Stimulated activated CD4-positive, alpha-beta T cell treated with anti-CD3 and anti-CD28 coated beads, Interleukin-1b, Interleukin-23, amount 100 ng/mL, for 1 hour (primary cell): ENCODE measurements at places on chromosomes 1 and 21.
A peak's percentile ranks its signal among the peaks of the same experiment; 100 is the strongest.

GRCh38 chr1:7257225-7257624 is 472.0 kb downstream of the CAMTA1 start:
- no peak for DNase-seq

DNA sequence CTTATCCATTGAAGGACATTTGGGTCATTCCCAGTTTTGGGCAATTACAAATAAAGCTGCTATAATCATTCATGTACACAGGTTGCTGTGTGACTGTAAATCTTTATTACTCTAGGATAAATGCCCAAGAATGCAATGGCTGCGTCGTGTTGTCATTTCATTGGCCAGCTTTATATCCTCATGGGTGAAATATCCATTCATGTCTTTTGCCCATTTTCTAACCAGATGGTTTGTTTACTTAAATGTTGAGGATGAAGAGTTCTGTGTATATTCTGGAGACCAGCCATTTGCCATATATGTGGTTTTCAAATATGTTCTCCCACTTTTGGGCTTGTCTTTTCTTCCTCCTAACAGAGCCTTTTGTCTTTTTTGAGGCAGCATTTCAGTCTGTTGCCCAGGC is 25.3 kb downstream of the TRIM11 start:
- DNase-seq, result no peak

- DNase-seq, result no peak
Measured at GRCh38 chr1:30654188-30654587, 69.2 kb downstream of the MATN1 start.

DNA sequence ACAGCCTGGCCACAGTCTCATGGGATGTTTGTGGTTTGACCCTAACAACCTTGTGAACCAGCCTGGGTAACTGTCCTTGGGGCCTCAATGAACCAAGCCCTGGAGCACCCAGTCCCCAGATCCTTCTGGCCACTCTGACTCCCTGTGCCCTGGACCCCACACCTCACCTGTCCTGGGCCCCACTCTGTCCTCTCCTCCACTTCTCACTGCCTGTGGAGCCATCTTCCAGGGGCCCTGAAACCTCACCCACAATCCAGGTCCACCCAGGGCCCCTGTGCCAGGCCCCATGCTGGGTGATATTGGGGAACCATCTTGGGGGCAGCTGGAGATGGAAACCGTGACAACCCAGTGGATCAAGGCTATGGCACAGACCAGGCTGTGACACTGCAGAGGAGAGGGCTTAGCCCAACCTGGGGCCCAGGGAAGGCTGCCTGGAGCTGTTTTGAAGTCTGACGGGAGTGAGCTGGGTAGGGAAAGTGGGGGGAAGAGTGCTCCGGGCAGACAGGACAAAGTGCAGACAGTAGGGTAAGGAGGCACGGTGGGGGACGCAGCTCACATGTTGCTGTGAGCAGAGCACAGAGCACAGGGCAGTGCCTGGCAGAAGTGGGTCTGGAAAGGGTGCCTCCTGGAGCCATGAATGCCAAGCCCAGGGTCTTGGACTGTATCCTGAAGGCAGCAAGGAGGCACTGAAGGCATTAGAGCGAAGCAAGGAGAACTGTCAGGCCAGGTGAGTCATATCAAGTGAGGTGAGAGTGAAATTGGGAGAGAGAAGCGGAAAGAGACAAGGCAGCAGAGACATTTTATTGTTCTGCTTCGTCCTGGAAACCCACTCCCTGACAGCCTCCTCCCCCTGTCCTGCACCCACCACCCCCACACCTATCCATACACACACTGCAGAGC is 12.1 kb upstream of the LRP8 start:
- DNase-seq, result no peak

- no peak for DNase-seq
Measured at GRCh38 chr1:112992780-112993179, 36.8 kb upstream of the SLC16A1 start.

DNA sequence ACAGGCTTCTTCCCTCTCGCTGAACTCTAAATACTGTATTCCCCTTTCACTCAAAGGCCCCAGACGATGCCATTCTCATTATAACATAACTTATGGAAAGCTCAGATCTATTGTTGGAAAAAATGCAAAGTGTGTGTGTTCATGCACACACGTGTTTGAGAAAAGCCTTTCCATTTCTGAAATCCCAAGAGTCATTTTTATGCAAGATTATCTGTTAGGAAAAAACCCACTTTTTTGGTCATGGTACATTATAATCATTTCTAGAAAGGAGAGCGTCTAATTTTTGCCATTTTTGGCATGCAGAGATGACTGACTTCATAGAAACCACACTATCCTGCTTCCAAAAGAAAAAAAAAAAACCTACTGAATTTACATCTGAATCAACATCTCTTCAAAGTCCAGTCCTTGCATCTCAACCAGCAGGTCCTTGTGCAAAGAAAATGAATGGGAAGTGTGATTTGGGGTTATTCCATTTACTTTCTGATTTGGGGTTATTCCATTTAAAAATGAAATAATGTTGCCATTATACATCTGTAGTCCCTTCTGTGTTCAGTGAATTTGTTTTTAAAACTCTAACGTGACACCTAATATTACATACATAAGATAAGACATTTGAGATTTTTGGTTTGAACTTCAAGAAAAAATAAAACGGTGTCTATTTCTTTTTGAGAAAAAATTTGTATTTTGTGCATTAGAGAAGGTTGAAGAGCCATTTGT is 150.3 kb downstream of the DHRS3 start:
- no peak for DNase-seq

- DNase-seq, result no peak
Measured at GRCh38 chr1:53781654-53782053, 42.7 kb upstream of the GLIS1 start.

DNA sequence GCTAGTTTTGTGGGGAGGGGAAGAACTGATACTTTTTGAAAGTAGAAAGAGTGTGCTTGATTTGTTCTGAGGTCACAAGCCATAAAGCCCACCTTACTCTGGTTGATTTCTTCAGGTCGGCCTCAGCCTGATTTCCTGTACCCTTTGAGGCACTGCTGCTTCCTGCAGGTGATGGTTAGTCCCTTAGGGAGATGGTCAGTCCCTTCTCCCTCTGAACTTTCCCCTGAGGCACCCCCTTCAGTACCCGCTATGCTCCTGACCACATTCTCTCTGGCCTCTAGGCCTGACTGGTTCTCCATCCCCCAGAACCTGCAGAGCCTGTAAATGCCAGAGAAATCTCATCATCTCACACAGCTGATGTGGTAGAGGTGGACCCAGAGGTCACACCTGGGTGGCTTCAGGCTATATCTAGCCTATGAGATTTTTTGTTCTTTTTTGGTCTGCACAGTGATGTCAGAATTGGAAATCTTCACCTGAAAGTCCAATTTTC is 15.0 kb upstream of the ID3 start:
- DNase-seq, result no peak

GRCh38 chr1:206693592-206693991 is 8.9 kb downstream of the MAPKAPK2 start:
- DNase-seq, result no peak

DNA sequence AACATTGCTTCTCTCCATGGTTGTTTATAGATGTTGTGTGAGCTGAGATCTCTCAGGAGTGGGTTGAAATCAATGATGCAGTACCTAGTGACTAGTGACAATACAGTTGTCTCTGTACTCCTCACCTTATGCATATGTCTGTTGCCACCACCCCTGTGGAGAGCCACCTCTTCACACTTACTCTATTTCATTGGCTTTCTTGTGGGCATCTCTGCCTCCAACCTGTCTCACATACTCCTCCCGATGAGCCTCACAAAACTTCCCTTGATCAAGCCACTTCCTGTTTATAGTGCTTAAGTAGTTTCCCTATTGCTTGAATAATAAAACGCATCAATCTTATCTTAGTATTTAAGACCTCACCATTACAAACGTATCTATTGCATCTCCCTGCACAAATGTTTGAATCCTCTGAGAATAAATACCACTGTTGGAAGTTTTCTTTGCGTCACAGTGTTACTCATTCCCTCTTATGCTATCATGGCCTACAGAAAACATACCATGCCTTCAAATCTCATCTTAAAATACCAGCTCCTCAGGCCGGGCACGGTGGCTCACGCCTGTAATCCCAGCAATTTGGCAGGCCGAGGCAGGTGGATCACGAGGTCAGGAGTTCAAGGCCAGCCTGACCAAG is 54.7 kb upstream of the GREM2 start:
- no peak for DNase-seq

DNA sequence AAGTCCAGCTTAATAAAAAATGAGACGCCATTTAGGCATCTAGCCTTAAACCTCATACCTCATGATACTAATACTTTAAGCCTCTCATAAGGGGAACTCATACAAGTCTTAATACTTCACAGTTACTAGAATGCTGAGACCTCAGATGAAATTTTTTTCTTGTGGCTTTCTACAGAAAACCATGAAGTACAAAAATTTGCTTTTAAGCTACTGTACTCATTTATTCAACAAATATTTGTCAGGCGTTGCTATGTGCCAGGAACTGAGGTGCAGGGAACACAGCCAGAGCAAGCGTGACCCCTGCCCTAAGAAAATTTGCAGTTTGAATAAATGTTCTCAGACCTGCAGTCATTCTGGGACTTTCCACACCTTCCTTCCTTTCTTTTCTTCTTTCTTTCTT is 150.6 kb downstream of the MRPL39 start:
- no peak for DNase-seq

DNA sequence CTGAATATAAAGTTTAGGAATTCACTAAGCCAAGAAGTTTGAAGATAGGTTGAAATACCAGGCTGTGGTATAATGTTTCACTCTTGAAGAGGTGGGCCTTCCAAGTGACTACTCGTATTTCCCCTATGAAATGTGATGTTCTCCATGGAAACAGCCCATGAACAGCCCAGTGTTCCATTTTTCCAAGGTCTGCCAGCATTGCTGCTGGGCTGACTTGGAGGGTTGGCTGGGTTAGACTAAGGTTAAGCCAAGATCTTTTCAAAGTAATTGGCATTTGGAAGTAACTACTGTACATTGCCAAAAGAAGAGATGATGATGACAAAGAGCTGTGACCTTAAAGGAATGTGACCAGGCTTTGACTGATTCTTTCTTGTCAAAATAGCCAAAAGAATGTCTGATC is 73.8 kb downstream of the RPE65 start:
- no peak for DNase-seq

DNA sequence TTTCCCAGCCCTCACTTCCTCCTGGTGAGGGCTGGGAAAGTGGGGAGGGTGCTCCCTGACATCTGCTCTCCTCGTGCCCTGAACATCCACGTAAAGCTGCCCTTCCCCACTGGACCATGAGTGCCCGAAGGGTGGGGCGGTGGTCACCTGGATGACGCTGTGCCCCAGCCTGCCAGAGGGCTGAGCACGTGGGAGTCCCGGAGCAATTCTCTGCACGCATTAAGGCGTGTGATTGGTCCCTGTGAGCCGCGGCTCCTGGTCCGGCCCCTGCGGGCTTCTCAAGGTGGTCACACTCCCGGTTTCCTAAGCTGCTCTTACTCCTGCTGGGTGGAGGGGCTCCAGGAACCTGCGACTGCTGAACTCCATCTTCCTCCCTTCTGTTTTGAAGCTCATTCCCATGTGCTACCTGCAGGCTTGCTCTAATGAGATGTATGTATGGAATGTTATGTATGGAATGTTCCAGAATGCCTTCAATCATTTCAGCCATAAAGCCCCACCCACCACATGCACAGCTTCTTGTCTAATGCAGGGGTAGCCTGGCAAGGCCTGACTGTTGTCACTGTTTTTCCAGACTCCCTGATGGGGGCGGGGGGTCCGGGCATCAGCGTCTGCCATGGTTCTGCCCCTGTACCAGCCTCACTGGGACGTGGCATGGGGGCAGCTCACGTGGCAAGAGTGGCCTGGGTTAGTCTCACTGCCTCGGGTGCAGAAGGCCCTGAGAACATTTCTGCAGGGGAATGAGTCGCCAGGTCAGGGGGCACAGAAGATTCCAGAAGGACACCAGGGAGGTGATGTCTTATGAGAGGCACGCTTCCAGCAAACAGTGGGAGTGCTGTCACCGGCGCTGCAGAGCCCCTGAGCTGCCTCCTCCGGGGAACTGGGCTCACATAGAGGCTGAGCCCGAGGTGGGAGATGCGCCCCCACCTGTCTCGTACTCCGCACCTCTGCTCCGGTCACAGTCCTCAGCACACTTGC is 19.4 kb downstream of the KRTAP10-1 start:
- DNase-seq, result no peak

DNA sequence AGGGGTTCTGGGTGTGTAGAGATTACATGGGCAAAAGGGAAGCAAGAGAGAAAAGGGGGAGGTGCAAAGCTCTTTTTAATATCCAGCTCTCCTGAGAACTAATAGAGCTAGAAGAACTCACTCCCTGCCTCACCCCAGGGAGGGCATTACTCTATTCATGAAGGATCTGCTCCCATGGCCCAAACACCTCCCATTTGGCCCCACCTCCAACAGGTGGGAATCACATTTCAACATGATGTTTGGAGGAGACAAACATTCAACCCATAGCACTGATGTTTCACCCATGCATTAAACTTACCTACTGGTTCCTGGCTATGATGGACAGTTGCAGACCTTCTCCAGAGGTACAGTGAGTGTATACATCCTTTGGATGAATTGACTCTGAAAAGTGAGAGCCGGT is 7.3 kb upstream of the JUN start:
- DNase-seq, result no peak

- DNase-seq, result no peak
Measured at GRCh38 chr1:76861149-76861548, 6.1 kb upstream of the ST6GALNAC5 start.

DNA sequence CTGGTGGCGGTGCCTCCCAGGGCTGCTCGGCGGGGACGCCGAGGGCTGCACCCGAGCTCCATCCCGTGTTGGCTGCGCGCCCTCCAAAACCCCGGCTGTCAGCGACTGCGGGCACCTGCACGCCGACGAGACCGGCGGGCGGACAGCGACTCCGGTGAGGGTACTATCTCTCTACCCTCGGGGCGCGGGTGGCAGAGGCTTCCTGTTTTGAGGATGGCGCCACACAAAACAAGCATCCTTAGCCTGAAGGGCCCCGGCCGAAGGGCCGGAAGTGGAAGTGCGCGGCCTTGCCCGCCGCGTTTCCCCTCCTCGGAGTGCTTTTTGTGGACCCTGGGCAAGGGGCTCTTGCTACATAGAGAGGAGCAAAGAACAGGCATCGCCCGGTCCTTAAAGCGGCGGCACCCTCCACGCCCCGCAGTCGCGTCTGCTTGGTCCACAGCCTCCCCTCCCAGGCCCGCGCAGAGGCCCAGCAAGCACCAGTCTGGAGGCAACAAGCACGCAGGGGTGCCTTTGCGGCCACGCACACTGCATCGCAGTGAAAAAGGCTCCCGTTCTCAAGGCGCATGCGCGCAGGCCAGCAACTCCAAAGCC is 561 bp upstream of the COQ8A start:
- peak; percentile 24 for DNase-seq

GRCh38 chr1:25484096-25484495 is 53.4 kb downstream of the MACO1 start:
- no peak for DNase-seq

DNA sequence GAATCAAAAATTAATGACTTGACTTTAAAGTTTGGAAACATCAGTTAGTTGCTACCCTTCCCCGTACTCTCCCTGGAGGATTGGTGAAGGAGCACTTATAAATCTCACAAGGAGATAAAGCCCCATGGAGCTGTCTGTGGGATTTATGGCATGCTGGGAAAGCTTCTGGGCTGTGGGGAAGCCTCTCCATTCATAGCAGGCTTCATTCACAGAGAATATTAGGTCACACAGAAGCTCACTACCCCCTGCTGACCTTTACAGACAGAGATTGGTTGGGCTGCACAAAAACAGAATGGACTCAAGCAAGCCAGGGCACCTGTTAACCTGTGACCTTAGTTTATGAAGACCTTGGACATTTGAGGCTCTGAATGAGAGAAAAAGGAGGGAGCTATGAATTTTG is 32.1 kb downstream of the RGL1 start:
- DNase-seq, result no peak
